MCF 10A (cell line): ENCODE measurements at places on chromosomes 2 and 18. TPM values are rescaled to one million over a fixed set of nuclear protein-coding genes. Genes with fewer than 3 reads are reported as not detected.
A peak's percentile ranks its signal among the peaks of the same experiment; 100 is the strongest.

Gene ACVR1C
- total RNA-seq = 0.12 and 0.17 TPM in 2 replicates

Gene CFAP65
- not detected in 2 replicates for total RNA-seq

Gene TANC1
- 31.0 and 35.3 TPM in 2 replicates for total RNA-seq

GRCh38 chr18:36025025-36025424 is 42.3 kb downstream of the RPRD1A start:
- H3K4me3 ChIP-seq = no peak overlapping the region
- H3K36me3 ChIP-seq = peaks cover 47% of the 10 kb centered on the region
- DNase-seq = no peak
- no peaks in the 10 kb centered on the region for H3K27me3 ChIP-seq
- peaks cover 13% of the 10 kb centered on the region for H3K4me1 ChIP-seq

GRCh38 chr2:47566207-47566858 is 163.4 kb downstream of the MSH2 start:
- H3K27me3 ChIP-seq = peaks cover 77% of the 10 kb centered on the region

GRCh38 chr2:200308546-200309295 is 2.2 kb downstream of the SPATS2L start:
- DNase-seq = peak; percentile 40
- H3K4me3 ChIP-seq = peak overlapping the region; percentile 73
- H3K36me3 ChIP-seq = peaks cover 6% of the 10 kb centered on the region
- peaks cover 28% of the 10 kb centered on the region for H3K4me1 ChIP-seq
